ENCODE measurements at places on chromosomes 16 and 17.

DNA sequence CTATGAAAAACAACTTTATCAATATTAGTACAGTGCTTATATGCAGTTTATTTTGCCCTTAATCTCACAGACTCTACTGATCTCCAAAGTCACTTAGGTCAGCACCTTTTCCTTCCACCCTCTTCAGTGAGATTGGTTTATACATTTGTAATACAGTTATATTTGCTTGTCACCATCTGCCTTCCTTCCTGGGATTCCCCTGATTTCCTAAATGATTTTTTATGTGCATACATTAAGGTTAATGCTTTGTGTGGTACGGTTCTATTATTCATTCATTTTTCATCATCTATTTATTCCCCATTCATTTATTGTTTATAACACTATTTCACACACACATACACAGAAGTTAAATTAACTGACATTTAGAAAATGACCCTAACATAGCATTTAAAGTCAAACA, 419.8 kb upstream of the CDH11 start:
- H3K36me3 ChIP-seq = no peaks in the 10 kb centered on the region
- DNase-seq = no peak
- no peaks in the 10 kb centered on the region for H3K27me3 ChIP-seq

DNA sequence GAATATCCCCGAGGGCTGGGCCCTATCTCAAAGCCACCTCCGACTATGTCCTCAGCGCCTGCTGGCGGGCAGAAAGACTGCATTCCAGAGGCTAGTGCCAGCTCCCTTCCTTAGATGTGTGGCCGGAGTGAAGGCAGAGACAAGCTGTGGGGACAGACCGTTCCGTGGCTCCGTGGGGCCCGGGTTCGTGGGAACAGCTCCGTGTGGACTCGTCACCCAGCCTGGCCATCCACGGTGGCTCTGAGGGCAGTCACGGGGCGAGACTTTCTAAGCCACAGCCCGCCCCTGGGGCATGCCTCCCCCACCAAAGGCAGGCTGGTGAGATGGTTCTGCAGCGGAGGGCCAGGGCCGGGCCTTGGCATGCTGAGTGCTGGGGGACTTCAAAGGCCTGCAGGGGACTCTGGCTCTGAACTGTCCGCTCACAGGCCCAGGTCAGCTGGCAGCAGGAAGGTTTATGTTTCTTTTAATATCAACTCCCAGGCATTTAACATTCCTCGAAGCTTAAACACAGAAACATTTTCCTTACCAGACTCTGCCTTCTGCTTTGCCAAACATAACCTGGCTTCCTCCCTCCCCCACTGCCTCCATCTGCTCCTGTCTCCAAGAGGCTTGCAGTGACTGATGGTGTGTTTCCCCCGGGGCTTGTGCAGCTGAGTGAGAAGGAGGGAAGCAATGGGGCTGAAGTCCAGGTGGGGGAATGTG, 50.4 kb downstream of the TIMM22 start:
- no peaks in the 10 kb centered on the region for H3K4me1 ChIP-seq
- H3K27ac ChIP-seq = no peak overlapping the region
- H3K27me3 ChIP-seq = no peaks in the 10 kb centered on the region

GRCh38 chr16:65099607-65100006, 22.3 kb downstream of the CDH11 start:
- no peaks in the 10 kb centered on the region for H3K27me3 ChIP-seq
- no peaks in the 10 kb centered on the region for H3K4me1 ChIP-seq
- no peak for DNase-seq
- no peak overlapping the region for H3K27ac ChIP-seq

DNA sequence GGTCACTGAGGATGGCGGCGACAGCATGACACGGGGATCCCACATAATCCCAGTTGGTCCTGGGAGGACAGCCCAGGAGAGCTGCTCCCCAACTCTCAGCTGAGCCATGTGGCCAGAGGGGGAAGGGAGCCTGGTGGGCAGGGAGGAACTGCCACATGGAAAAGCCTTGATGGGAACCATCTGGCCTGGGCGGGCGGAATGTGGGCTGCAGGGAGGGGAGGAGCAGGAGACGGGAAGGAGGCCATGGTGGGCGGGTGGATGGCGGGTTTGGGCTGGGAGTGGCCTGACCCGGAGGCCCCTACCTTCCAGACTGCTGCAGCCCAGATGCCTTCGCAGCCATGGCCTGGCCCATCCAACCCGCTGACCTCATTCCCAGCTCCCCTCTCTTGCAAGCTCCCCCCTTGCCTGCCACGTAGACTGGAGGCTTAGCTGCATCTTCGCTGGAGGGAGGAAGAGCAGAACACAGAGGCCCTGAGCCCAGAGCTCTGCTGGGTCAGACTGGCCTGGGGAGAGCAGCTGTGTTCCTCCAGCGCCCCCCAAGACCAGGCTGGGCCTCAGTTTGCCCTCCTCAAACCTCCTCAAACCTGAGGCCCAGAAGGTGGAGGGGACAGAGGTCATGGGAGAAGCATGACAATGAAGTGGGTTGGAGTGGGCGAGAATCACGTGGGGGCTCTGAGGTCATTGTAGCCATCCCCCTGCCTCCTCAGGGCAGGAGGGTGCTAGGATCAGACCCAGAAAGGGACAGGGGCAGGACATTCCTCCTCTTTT, 8.2 kb upstream of the COL1A1 start:
- no peak overlapping the region for H3K4me3 ChIP-seq
- DNase-seq = peak; percentile 95
- no peaks in the 10 kb centered on the region for H3K27me3 ChIP-seq
- H3K36me3 ChIP-seq = no peaks in the 10 kb centered on the region
- peaks cover 25% of the 10 kb centered on the region for H3K4me1 ChIP-seq
- H3K27ac ChIP-seq = peak overlapping the region; percentile 65

DNA sequence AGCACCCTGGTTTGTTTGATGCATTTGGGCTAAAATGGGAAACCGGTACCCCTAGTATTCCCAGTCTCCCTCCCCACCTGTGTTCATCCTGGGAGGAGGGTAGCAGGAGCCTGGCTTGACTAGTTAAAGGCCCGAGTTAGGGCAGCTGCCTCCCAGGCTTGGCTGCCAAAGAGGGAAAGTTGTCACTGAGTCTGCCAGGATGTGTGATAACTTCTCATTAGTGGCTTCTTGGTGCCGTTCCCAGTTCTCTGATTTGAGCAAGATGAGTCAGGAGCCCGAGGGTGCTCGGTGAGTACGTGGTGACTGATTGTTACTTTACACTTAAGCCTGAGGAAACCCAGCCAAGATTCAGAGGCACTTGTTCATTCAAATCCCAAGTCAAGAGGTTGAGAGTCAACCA, 2.5 kb downstream of the KRT32 start:
- no peaks in the 10 kb centered on the region for H3K36me3 ChIP-seq
- H3K27me3 ChIP-seq = no peaks in the 10 kb centered on the region
- no peak for DNase-seq
- H3K27ac ChIP-seq = no peak overlapping the region
- H3K4me1 ChIP-seq = no peaks in the 10 kb centered on the region

GRCh38 chr17:17566896-17567513, 24.5 kb downstream of the PEMT start:
- no peak overlapping the region for H3K27ac ChIP-seq
- H3K4me3 ChIP-seq = no peak overlapping the region
- no peak for DNase-seq
- peaks cover 1% of the 10 kb centered on the region for H3K4me1 ChIP-seq
- no peaks in the 10 kb centered on the region for H3K36me3 ChIP-seq

GRCh38 chr16:87581857-87582215, 20.5 kb upstream of the JPH3 start:
- no peaks in the 10 kb centered on the region for H3K4me1 ChIP-seq
- no peak overlapping the region for H3K4me3 ChIP-seq
- DNase-seq = no peak
- no peaks in the 10 kb centered on the region for H3K27me3 ChIP-seq
- H3K27ac ChIP-seq = no peak overlapping the region

GRCh38 chr17:66172691-66173223, 19.2 kb downstream of the CEP112 start:
- H3K4me1 ChIP-seq = no peaks in the 10 kb centered on the region
- no peak overlapping the region for H3K4me3 ChIP-seq
- no peak overlapping the region for H3K27ac ChIP-seq
- no peak for DNase-seq
- no peaks in the 10 kb centered on the region for H3K27me3 ChIP-seq

DNA sequence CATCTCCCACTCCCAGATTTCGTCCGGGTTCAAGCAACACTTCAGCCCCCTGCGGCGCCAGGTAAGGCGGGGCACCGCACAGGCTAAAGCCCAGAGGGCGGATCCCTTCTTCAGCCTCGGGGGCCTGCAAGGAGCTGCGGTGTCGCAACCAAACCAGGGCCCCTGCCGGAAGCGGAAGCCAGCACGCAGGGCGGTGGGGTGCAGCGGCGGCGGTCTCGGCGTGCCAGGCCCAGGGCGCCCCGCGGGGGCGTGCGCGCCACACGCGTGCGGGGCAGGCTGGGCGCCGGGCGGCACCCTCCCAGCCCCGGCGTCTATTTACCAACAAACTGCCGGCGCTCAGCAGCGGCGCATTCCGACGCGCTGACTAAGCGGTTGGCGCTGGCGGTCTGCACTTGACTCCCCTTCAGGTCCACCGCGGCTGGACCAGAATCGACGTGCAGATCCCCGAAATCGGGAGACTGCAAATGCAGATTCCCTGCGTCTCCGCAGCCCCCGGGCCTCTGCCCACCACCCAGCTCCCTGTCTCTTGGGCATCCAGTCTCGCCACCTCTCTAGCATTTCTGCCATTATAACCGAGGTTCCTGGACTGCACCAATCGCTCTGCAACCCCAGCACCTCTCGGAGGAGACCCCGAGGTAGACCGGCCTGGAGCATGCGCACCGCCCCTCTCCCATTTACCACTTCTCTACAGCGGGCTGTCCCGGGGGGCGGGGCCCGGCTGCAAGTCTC, 421 bp upstream of the DLX4 start:
- H3K4me3 ChIP-seq = peak overlapping the region; percentile 48
- no peak overlapping the region for H3K27ac ChIP-seq
- H3K27me3 ChIP-seq = peaks cover 89% of the 10 kb centered on the region

- no peak overlapping the region for H3K27ac ChIP-seq
- peaks cover 12% of the 10 kb centered on the region for H3K36me3 ChIP-seq
- no peaks in the 10 kb centered on the region for H3K4me1 ChIP-seq
- no peak overlapping the region for H3K4me3 ChIP-seq
- no peak for DNase-seq
- no peaks in the 10 kb centered on the region for H3K27me3 ChIP-seq
These were observed 16.6 kb downstream of the COPS3 start for GRCh38 chr17:17264430-17264829.

DNA sequence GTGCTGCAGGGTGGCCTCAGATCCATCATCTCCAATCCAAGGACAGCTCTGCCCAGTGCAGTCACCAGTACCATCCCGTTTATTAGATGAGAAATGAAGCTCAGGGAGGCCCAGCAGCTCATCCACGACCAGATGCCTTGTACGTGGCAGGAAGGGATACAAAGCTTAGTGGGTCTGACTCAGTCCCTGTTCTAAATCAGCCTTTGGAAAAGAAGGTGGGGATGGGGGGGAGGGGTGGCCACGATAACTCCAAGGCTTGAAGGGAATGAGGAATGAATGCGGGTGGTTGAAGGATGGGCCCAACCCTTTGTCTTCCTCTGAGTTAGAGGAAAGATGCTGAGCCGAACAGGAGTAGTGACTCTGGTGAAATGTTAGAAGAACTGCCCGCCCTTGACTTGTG, 25.8 kb downstream of the LLGL2 start:
- no peak overlapping the region for H3K4me3 ChIP-seq
- no peak overlapping the region for H3K27ac ChIP-seq
- DNase-seq = no peak
- no peaks in the 10 kb centered on the region for H3K36me3 ChIP-seq
- no peaks in the 10 kb centered on the region for H3K27me3 ChIP-seq
- peaks cover 7% of the 10 kb centered on the region for H3K4me1 ChIP-seq

GRCh38 chr17:57365420-57365819, 109.1 kb downstream of the MSI2 start:
- no peaks in the 10 kb centered on the region for H3K36me3 ChIP-seq
- H3K4me1 ChIP-seq = peaks cover 8% of the 10 kb centered on the region
- H3K4me3 ChIP-seq = no peak overlapping the region
- no peak overlapping the region for H3K27ac ChIP-seq

GRCh38 chr17:17636272-17636885, 44.9 kb upstream of the PEMT start:
- H3K4me3 ChIP-seq = no peak overlapping the region
- H3K36me3 ChIP-seq = no peaks in the 10 kb centered on the region
- no peak overlapping the region for H3K27ac ChIP-seq
- no peak for DNase-seq
- no peaks in the 10 kb centered on the region for H3K4me1 ChIP-seq

DNA sequence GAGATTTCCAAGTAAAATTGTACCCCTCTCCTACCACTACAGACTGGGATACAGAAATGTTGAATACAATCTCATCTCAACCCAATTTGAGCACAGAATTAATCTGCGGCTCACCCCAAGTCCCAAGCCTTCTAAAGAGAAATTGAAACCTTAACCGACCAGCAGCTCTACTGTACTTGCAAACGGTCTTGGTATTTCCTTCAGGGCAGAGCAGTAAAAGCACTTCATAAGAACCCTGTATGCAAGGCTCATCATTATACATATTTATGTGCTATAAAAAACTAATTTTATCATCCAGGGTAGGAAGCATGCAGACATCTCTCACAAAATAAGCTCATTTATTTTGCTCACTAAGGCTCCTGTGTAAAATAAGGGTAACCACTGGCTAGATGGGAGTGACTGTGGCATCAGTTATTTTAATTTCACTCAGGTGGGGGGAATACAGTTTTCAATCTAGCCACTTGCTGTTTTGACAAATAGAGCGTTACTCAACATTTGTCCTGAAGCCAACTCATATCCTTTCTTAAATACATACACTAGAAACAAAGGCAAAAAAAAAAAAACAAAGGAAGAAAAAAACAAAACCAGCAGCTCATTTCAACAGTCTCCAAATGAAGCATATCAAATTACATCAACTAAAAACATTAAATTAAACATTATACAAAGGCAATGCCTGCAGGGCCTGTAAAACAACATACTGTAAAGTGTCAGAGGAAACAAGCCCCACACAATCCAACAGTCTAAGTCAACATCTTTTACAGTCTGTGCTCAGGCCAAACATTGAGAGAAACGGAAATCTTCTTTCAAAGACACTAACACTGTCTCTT, 65.0 kb downstream of the PARN start:
- no peaks in the 10 kb centered on the region for H3K36me3 ChIP-seq
- no peak overlapping the region for H3K4me3 ChIP-seq
- H3K27me3 ChIP-seq = no peaks in the 10 kb centered on the region
- H3K27ac ChIP-seq = no peak overlapping the region
- no peak for DNase-seq

- no peak overlapping the region for H3K4me3 ChIP-seq
- H3K36me3 ChIP-seq = no peaks in the 10 kb centered on the region
- no peak for DNase-seq
- H3K27me3 ChIP-seq = peaks cover 9% of the 10 kb centered on the region
- no peak overlapping the region for H3K27ac ChIP-seq
- no peaks in the 10 kb centered on the region for H3K4me1 ChIP-seq
These were observed 1.1 kb downstream of the PLLP start for GRCh38 chr16:57283214-57283958.

All from mesendoderm (in vitro differentiated cells).